AG08395 (cell line): ENCODE measurements at places on chromosomes 2 and 18.

- no peak for DNase-seq
Measured at GRCh38 chr2:144796936-144797335, 277.0 kb upstream of the ZEB2 start.

DNA sequence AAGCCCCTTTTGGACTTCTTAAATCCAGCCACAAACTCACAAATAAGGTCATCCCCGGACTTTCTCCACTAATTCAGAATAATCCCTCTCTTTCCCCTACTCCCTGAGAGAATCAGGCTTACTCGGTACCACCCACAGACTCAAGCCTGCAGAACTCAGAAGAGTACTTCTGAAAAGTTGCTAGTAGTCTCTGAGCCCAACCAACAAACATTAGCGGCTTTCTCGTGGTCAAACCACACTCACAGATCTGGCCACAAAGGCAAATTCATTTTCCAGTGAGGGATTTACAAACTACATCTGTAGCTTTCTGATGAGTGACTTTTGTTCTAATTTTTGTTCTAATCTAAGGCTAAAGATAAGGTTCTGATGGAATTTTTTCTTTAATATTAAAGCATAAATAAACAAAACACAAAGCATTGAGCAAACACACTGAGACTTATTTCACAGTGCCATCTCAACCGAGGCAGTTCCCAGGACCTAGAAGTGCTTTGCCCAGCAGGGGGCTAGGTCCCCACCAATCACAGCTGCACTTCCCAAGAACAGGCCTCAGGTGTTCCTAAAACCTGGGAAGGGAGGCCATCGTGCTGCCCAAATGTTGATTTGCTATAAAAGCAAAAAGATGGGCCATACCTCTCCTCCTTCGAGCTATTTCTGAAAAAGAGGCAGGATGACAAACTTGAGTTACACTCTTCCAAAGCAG lies 110.7 kb downstream of the COLEC12 start:
- no peak for DNase-seq

DNA sequence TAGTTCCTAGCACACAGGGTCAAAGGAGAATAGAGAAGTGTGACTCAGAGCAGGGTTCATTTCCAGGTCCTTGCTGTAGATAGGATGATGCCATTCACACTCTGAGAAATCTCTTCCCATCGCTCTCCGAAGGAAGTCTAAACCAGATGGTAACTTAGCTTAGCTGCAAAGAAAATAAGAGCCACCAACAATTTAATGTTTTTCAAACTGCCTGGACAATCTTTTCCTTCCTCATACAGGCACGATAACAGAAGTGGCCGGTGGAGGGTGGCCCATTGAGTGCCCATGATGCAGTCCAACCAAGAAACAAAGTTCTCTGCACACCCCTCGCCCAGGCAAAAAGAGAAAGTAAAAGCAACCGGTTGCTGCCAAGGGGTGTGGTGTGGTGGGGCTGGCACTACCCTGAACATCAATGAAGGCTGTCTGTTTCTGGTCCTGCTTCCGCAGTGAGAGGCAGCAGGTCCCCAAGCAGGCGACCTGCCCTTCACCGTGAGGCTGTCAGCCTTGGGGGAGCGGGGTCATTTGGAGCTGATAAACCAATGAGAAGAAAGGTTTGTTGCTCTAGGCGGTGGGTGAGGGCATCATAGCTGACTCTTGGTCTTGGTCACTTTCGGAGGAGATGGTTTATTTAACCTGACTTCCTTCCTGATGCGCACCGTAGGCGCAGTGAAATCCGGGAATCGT lies 105.6 kb upstream of the CD302 start:
- DNase-seq = peak; percentile 24

DNA sequence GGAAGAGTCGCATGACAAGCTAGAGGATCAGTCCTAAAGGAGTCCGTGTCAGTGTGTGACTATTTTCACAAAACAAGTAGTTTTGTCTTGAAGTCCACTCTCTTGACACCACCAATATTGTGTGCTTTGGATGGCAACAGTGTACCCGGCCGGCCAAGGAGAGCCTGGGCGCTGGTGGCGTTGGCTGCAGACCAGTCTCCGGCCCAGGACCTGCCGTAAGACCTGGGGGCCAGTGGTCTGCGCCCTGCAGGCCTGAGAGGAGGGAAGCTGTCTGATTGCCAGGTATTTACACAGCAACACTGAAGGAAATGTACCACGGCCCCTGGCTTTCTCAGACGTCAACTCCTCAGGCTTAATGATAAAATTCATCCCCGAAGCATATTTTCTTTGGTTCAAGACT lies 472.4 kb upstream of the SALL3 start:
- no peak for DNase-seq

DNA sequence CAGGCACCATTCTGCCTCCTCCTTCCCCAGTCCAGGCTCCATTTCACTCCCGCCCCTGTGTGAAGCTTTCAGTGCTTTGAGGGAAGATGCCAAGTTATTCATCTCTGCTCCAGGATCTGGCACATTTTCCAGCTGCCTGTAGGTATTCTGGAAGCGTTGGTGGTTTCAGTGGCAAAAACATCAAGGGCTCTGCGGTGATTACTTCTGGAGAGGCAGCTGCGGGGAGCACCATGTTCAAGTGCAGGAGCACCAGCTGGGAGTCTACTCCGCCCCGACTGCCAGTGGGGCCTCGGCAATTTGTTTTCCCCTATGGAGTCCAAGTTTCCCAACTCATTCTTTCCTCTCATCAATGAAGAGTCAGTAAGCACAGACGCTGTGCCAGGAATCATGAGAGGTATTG lies 211.7 kb downstream of the CLIP4 start:
- no peak for DNase-seq

GRCh38 chr18:36572135-36572856 lies 256.5 kb downstream of the TPGS2 start:
- DNase-seq = peak; percentile 67

DNA sequence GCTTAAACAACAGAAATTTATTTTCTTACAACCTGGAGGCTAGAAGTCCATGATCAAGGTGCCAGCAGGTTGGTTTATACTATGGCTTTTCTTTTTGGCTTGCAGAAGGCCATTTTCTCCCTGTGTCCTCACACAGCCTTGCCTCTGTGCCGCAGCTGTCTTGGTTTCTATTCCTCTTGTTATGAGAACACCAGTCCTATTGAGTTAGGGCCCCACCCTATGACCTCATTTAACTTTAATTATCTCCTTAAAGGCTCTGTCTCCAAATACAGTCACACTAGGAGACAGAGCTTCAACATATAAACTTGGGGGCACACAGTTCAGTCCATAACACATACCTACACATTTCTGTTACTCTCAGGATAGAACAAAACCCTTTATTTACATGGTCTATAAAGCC lies 17.3 kb upstream of the RHOB start:
- no peak for DNase-seq

GRCh38 chr2:203122317-203122986 lies 107.8 kb downstream of the NBEAL1 start:
- no peak for DNase-seq

DNA sequence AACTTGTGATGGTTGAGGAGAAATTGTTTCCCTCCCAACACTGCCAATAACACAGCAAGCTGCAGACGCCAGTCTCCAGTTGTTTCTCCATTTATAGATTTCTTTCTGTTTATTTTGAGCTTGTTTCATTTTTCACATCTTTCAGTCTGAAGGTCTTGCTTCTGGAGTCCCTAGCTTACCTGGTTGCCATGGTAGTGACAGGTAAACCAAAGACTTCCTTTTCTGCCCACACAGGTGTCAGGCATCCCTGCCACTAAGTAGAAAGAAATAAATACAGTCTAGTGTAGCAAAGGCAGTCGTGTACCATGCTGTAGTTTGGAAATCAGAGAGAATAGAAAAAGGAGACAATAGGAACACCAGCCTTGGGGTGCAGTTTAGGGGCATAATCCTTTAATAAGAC lies 82.8 kb downstream of the MARCHF4 start:
- no peak for DNase-seq

GRCh38 chr2:233456934-233457333 lies 102.6 kb downstream of the DGKD start:
- no peak for DNase-seq

DNA sequence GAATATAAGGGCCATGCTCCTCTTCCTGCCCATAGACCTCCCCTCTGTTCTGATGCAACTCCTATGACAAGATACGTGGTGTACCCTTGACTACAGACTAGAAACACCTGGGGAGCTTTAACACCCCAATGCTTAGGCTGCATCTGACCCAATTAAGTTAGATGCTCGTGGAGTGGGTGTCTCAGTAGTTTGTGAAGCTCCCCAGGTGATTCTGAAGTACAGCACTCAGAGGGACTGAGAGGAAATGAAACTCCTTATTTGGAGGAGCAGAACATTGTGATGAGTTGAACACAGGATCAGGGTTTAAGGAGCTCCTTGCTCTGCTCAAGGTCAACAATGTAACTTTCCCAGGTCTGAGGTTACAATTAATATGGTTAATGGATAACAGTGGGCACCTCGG lies 80.3 kb upstream of the TTC39C start:
- no peak for DNase-seq

DNA sequence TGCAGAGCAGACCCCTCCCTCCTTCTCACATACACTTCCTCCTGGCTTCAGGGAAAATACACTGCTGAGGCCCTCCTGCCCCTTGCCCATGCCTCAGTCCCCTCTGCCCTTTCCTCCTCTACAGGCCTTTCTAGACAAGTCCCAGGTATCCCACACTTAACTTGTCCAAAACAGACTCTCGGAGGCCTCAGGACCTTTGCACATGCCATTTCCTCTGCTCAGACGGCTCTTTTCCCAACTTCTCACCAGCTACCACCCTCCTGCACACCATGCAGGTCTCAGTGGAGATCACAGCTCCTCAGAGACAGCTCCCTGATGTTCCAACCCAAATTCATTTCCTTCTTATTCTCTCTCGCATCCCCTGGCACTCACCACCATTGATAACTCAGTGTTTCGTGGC lies 11.7 kb downstream of the TBC1D8 start:
- no peak for DNase-seq

- DNase-seq = no peak
Measured at GRCh38 chr18:39701839-39702238, 2136.2 kb upstream of the CELF4 start.

DNA sequence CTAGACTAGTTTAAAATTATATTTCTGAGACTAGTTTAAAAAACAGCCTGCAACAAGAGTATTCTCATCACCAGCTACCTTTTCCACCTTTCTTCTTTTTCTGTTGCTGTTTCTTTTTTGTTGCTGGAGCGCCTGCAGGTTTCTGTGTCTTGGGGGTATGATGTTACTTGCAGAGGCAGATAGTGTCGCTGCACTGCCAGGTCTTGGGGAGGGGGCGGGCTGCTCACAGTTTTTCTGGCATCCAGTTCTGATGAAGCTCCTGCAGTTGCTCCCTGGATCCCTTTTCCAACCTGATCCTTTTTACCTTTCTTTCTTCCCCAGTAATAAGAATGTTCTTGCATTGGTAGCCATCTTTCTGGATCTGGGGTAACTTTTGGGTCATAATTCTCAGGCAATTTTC lies 8.0 kb upstream of the C18orf32 start:
- no peak for DNase-seq

- DNase-seq = no peak
Measured at GRCh38 chr18:62381373-62381772, 56.3 kb downstream of the TNFRSF11A start.

GRCh38 chr2:103327966-103328365 lies 566.1 kb downstream of the TMEM182 start:
- DNase-seq = no peak

DNA sequence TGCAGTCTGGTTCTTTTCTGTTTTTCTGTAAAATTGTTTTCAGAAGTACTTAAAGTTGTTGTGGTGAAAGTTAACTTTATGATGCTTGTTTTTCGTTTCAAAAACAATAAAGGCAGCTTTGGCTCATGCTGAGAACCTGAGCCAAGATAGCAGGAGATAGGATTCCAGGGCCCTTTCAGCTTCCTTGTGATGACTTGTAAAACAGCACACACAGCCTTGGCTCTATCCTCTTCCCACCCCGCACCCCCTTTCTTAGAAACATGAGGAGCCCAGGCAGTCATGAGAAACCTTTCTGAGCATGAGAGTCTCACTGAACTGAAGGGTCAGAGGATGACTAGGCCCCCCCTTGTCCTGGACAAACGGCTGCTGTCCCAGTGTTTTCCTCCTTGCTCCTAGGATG lies 12.4 kb upstream of the CHRNA1 start:
- no peak for DNase-seq

- no peak for DNase-seq
Measured at GRCh38 chr2:83386549-83386948, 1072.5 kb downstream of the SUCLG1 start.

- DNase-seq = peak; percentile 24
Measured at GRCh38 chr2:96264086-96264485, 1.7 kb downstream of the TMEM127 start.

DNA sequence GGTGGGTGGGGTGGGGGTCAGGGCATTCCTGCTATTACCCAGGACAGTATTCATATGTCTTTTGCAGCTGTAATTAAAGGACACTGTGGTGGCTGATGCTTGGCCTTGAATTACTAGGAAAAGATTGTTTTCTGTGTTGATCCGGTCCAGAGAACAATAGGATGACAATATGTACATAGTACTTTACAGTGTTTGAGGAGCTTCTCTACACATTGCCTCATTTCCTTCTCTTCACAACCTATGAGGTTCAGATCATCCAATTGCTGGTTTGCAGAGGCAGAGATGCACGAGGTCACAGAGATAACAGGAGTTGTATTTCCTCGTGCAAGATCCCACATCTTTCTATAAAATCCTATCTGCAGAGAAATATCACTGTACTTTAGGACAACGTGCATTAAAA lies 119.5 kb downstream of the LIPG start:
- no peak for DNase-seq

DNA sequence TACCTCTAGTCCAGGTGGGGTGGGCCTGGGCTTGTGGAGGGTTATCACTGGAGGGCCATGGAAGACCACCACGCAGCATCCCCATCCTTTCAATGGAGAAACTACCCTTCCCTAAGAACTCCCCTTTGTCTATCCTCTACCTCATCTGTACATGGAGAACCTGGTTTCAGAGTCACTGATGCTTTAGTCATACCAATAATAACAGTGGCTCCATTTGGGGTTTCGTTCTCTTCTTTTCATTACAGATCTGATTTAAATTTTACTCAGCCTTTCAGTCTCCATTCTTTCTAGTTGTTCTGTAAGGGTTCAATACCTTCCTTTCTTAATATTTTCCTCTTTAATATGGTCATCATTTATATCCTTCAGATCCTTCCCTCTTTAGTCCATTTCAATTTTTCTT lies 54.6 kb upstream of the ZFP36L2 start:
- DNase-seq = no peak

GRCh38 chr2:43139996-43140621 lies 86.3 kb downstream of the ZFP36L2 start:
- DNase-seq = peak; percentile 54

GRCh38 chr2:231765496-231765929 lies 15.6 kb downstream of the PDE6D start:
- DNase-seq = no peak

DNA sequence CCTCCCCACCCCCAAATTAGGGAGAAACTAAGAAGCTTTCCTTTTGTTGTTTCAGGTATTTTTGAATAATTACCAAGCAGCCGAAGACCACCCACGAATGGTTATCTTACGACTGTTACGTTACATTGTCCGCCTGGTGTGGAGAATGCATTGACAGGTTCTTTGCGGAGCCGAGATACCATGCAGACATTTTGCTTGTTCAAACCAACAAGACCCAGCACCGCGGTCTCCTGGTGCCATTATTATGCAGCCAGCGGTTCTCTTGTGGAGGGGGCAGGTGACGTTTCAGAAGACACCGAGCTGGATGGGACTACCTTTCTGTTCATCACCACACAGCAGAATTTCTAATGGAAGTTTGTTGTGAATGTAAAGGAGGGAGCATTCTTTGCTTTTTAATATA lies 43.4 kb downstream of the BCL2L11 start:
- no peak for DNase-seq
